ENCODE measurements at places on chromosomes 1 and 21. TPM values are rescaled to one million over a fixed set of nuclear protein-coding genes. Genes with fewer than 3 reads are reported as not detected.

DNA sequence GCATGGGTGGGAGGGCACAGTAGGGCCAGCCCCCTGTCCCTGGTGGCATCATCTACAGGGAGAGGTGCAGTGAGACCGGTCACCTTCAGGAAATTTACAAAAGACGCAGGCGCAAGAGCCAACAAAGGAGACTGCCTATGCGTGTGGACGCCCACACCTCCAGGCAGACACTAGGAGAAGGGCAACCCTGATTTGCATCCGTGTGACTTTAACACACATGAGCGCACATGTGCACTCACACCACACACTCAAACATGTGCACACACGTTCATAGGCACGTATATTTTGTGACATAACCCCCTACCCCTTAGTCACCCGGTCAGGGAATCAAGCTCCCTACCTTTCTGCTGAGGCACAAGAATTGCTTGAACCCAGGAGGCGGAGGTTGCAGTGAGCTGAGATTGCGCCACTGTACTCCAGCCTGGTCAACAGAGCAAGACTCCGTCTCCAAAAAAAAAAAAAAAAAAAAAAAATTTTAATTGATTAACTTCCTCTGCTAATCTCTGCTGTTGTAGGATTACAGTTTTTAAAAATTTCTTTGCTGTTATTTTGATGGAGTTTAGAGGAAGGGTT, 84.7 kb upstream of the SLC25A33 start:
- no peak for DNase-seq

DNA sequence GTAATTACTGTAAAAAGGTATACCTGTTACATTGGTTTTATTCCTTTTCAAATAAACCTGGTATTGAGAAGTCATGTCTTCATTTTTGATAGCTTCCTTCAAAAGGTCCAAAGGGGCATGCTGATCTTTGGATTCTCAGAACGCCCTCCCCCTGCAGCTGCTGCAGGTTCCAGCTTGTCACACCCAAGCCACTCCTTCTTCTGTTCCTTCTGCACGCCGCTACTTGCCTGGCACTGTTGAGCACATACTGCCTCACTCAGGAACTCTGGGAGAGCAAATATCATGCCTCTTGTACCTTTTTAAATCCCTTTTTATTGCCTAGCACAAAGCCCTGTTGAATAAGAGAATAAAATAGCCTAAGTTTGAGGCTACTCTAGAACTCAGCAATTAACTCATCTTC, 136.9 kb downstream of the BARHL2 start:
- DNase-seq, result peak; percentile 49

DNA sequence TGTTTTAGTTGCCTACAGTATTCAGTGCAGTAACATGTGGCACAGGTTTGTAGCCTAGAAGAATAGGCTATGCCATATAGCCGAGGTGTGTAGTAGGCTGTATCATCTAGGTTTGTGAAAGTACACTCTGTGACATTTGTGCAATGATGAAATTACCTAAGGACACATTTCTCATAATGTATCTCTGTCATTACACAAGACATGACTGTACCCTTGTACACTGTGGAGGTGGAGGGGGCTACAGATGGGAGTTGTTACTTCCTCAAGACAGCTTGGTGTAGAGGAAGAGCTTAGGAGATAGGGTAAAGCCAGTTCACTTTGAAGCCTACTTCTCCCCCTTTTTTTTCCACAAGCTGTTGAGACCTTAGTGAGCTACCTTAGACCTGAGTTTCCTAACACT, 59.7 kb upstream of the RAVER2 start:
- peak; percentile 20 for DNase-seq

DNA sequence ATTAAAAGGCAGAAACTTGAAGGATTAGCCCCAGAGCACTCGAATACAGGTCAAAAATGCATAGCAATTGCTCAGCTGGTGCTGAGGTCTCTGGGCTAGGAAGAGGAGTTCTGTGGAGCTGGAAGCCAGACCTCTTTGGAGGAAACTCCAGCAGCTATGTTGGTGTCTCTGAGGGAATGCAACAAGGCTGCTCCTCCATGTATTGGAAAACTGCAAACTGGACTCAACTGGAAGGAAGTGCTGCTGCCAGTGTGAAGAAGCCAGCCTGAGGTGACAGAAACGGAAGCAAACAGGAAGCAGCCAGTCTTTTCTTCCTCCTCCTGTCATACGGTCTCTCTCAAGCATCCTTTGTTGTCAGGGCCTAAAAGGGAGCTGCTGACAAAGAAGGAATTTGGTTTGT, 233.4 kb upstream of the FGGY start:
- DNase-seq, result no peak

DNA sequence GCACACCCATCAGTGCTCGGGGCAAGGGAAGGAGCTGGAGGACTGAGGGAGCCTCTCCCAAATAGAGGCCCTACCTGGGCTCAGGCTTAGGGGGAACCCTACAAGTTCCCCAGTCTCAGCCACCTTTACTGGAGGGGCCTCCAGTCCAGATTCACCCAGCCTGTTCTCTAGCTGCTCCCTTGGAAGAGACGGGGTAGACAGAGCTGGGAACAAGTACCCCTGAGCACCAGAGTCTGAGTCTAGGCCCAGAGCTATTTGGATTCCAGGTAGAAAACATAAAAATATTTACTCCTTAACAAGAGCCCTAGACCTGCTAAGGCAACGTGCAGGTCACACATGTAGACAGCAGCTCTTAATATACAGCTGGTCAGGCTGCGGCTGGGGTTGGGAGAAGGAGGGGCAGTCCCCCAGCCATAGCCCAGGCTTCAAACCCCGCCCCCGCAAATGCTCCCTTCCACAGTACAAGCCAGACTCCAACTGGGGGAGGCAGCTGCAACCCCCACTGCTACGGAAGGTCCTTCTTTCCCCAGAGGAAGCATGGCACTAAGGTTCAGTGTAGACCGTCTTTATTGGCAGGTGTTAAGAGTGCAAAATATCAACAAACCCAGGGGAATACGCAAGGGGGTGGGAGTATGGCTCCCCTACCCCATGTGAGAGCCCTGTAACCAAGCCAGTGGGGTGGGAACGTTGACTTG, 8.0 kb downstream of the TENT5B start:
- DNase-seq, result no peak

- DNase-seq, result no peak
Measured at GRCh38 chr1:69315823-69316222, 251.9 kb upstream of the LRRC7 start.

DNA sequence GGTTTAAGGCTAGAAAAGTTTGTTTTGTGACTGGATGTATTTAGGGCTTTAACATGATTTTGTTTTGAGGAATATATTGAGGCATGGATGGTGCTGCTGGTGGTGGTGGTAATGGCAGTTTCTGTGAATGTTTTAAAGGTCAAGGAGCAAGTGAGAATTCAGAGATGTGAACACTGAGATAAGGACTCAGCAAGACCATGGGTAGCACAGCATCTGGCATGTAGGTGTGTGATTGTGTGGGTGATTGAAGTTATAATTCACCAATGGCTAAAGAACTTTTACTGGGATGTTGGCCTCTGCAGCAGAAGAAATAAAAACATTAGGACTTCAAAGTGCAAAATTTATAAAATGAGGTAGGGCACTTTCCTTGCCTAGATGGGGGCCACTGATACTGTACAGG, 65.9 kb downstream of the MACF1 start:
- no peak for DNase-seq

DNA sequence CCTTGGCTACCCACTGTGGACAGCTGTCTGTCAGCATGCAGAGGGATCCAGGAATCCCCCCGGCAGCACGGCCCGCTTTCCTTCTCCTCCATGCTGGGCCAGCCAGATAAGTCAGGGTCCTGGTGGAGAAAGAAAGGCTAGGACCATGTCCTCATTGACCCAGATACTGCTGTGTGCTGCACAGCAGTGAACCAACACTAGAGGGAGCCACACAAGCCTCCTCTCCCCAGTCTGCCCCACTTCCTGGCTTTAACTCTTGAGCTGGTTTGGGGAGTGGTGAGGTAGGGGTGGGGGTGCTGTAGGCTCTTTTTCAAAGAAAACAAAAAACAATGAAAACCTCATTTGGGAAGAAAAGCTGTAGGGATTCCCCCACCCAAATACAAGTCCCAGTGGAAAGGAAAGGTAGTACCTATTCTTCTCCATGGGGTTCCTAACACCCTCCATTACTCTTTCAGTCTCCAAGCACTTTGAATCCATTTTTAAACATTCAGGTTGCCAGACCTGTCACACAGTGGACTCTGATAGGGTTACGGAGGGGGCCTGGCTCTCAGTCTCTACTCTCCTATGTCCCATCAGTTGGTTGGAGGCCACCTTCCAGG, 84.9 kb upstream of the CD1D start:
- DNase-seq, result peak; percentile 35

- DNase-seq, result no peak
Measured at GRCh38 chr1:117162816-117163215, 41.3 kb upstream of the TRIM45 start.

- DNase-seq, result no peak
Measured at GRCh38 chr1:115677182-115677555, 35.4 kb downstream of the VANGL1 start.

Gene SH2D2A
- polyA plus RNA-seq, result 5.3 TPM

Gene MFAP2
- polyA plus RNA-seq, result 121 TPM

Gene SMIM1
- polyA plus RNA-seq, result 66.0 TPM

Gene SPATA1
- polyA plus RNA-seq, result 4.5 TPM

Measured in large intestine (tissue), 12 donors.